ENCODE measurements at places on chromosomes 2 and 18. TPM values are rescaled to one million over a fixed set of nuclear protein-coding genes. Genes with fewer than 3 reads are reported as not detected.

DNA sequence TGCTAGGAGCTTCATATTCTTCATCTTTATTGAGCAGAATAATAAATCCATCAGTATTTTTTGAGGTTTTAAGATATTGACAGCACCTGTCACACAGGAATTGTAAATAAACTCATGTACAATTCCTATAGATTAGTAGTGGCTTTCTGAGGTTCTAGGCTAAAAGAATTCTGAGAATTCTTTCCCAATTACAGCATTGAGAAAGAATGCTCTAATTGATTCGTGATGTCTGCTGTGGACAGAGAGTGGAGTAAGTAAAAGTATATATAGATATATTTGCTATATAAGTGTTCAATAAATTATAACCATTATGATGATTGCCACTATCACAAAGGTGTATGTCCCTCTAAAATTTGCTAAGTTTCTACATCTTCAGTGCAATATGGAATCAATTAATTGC, 186.5 kb upstream of the NRP2 start:
- DNase-seq, result no peak

Gene RFTN2
- total RNA-seq, result 6.5 TPM

DNA sequence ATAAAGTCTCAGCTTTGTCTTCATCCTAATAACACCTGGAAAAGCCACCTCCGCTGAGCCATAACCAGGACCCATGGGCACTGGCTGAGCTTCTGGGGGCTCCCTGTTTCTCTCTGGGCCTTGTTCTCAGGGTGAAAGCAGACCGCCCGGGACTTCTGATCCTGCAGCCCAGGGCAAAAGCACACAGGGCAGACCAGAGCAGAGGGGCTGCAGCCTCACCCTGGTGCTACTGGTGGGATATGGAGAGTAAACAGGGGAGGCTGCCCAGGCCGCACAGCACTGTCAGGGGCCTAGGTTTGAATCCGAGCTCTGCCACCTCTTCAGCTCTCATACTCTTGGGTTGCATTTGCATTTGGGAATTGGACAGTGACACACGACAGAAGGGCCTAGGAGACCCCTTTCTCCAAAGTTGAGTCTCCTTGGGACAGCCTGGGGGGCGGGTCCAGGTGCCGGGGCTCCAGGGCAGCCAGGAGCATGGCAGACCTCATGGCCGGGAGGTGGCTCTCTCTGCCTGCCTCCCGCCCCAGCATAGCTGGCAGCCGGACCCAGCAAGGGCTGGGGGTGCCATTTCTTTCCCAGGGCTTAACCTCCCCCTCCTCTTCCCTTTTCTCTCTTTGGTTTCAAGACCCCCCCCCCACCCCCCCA, 164.9 kb downstream of the INHBB start:
- no peak for DNase-seq

- DNase-seq, result no peak
These were observed 24.7 kb downstream of the SNORC start for GRCh38 chr2:232894746-232895145.

Gene LAMA3
- 4.7 TPM for total RNA-seq

Gene FBLN7
- 2.0 TPM for total RNA-seq

GRCh38 chr2:148560496-148560895, 84.1 kb upstream of the EPC2 start:
- no peak for DNase-seq

GRCh38 chr2:195342061-195342460, 315.0 kb upstream of the SLC39A10 start:
- no peak for DNase-seq

Gene NFATC1
- total RNA-seq, result 4.5 TPM

Gene PGAP1
- 10.4 TPM for total RNA-seq

DNA sequence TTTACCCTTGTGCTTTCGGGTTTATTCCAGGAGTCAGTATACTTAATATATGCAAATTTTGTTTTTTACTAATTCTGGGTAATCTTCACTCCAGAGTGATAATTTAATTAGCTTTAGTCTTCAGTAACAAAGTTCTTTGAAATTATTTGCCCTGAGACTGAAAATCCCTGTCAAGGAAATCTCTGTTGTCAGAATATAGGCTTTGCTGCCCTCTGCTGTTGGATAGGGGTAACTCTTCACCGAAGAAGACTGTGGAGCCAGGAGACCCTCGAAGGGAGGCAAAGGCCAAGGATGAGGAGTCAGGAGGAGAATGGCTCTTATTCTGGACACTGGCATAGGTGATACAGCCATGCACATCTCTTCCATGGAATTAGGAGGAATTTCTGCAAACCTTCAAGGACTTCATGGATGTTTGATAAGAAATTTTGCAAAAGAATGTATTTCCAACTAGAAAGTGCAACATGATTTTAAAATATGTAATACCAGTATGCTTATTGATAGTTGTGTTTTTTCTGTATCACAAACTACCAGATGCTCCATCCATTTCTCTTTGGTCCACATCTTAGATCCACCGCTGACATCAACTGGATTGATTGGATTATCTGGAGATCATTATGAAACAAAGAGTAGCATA, 182.3 kb downstream of the RDH14 start:
- peak; percentile 13 for DNase-seq

GRCh38 chr2:18169121-18169892, 290.8 kb downstream of the KCNS3 start:
- DNase-seq, result no peak

- DNase-seq, result no peak
These were observed 221.1 kb downstream of the INSIG2 start for GRCh38 chr2:118309257-118309945.

Gene RGPD4
- not detected for total RNA-seq

- no peak for DNase-seq
These were observed 258.0 kb downstream of the MTX2 start for GRCh38 chr2:176526995-176527901.

Gene TMEM247
- total RNA-seq, result not detected

- no peak for DNase-seq
These were observed 120.0 kb upstream of the SLC35G4 start for GRCh38 chr18:11489266-11489899.

- peak; percentile 77 for DNase-seq
These were observed 17.7 kb downstream of the IWS1 start for GRCh38 chr2:127508631-127509034.

GRCh38 chr2:231068525-231069222, 12.0 kb downstream of the PSMD1 start:
- DNase-seq, result peak; percentile 20

Gene IFIH1
- total RNA-seq, result 7.3 TPM

DNA sequence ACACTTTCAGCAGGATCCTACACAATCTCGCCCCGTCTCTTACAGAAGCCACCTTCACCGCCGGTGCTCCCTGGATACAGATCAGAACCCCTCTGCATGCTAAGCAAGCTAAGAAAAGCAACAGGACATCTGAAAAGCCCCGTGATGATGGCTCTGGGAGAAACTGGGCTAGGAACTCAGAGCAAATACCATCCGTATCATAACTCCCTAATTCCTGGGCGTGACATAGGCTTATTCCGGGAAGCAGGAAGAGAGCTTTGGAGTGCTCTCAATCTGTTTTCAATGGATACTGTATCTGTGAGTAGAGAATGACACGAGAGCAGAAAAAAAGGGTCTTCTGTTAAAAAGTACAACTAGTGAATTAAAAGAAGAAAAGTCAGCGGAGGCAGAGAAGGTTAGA, 121.6 kb downstream of the SPP2 start:
- DNase-seq, result no peak

Gene OR6B2
- not detected for total RNA-seq

Gene IL1A
- total RNA-seq, result 0.73 TPM

Gene RNF152
- 76.5 TPM for total RNA-seq

- no peak for DNase-seq
These were observed 95.3 kb downstream of the EIPR1 start for GRCh38 chr2:3282056-3282998.

- DNase-seq, result no peak
These were observed 186.7 kb upstream of the RBMS1 start for GRCh38 chr2:160680294-160680693.
